GDM1 (cell line): ENCODE measurements at places on chromosomes 16 and 17.

- DNase-seq: no peak
Measured at GRCh38 chr16:86261379-86261778, 248.9 kb upstream of the FOXF1 start.

- no peak for DNase-seq
Measured at GRCh38 chr16:2981177-2981898, 1.1 kb upstream of the PKMYT1 start.

- no peak for DNase-seq
Measured at GRCh38 chr17:6495450-6496115, 51.3 kb downstream of the PIMREG start.

DNA sequence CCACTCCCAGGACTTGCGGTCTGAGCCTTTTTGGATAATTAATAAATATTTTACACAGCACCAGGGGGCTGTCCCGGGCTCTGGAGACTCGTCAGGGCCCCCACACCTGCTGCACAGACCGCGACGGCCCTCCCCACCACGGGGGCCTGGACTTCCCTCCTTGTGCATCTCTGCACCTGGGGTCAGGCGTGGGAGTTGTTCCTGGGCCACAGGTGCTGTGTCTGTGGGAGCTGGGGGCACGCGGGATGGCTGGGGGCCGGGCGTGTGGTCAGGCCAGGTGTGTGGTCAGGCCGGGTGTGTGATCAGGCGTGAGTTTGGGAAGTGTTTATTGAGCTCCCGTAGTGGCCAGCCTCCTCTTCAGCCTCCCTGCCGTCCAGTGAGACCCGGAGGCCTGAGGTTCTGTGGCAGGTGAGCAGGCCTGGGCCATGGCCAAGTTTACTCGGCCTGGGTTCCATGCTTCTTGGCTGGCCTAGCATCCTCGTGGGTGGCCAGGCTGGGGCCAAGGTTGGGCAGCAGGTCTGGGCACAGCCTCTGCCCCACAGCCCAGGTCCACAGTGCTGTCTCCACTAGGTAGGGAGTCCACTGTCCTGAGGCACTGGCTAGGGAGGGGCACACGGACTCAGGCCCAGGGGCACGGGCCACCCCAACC lies 1.9 kb upstream of the STUB1 start:
- DNase-seq: no peak

- DNase-seq: peak; percentile 9
Measured at GRCh38 chr16:3461151-3461550, 17.7 kb downstream of the NAA60 start.

GRCh38 chr16:51151961-51152663 lies 1.0 kb upstream of the SALL1 start:
- no peak for DNase-seq

DNA sequence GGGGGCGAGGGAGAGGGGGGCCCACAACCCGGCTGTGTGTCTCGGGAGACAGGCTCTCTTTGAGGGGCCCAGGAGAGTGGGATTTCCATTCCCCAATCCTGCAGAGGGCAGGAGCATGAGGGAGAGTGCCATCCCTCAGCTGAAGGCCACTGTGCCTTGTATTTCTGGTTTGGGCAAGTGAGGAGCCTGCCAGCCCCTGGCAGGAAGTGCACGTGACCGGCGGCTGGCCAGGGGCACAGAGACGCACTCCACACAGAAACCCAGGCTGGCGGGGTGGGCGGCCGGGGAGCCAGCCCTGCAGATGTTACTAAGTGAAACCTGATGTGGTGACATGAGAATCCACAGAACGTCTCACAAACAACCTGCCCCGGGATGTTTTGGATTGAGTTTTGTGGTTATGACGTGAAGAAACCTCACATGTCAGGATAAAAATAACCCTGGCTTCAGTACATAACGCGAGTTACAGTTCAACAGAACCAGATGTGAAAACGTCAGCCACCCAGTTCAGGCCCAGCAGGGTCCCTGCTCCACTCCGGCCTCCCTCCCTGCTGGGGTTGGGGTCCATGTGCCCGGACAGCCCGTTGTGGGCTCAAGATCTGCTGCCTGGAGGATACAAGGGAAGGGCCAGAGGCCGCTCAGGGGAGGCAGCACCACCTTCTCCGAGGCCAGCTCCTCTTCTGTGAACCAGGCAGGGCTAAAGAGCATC lies 51.7 kb upstream of the MTSS2 start:
- no peak for DNase-seq

GRCh38 chr16:9033125-9033830 lies 58.2 kb upstream of the HAPSTR1 start:
- DNase-seq: no peak

DNA sequence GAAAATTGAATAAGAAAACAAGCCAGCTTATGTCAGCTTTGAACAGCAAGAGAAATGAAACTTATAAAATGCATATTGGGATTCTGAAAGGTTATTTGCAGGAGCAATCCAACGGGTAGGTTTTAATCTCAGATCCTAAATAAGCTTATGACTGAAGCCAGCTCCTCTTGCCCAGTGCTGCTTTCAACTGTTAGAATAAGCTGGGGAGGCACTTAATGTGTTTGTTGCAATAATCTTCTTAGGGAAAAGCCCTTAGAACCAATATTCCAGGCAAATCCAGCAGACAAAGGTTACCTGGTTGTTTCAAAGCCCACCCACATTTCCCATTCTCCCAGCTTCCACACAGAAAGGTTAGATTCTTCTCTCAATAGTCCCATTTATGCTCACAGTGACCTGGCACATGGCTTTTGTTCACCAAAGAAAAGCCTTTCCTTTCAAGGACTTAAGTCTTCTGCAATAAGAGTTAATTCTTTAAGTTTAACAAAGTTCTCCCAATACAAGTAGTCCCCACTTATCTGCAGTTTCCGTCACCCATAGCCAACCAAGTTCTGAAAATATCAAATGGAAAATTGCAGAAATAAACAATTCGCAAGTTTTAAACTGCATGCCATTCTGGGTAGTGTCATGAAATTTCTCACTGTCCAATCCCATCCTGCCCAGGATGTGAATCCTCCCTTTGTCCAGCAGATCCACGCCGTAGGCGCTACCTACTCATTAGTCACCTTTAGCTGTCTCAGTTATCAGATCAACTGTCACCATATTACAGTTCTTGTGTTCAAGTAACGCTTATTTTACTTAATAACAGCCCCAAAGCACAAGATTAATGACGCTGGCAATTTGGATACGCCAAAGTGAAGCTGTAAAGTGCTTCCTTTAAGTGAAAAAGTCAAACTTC lies 5.9 kb downstream of the TEX2 start:
- DNase-seq: no peak

GRCh38 chr16:72394526-72394925 lies 222.6 kb upstream of the PMFBP1 start:
- DNase-seq: no peak

DNA sequence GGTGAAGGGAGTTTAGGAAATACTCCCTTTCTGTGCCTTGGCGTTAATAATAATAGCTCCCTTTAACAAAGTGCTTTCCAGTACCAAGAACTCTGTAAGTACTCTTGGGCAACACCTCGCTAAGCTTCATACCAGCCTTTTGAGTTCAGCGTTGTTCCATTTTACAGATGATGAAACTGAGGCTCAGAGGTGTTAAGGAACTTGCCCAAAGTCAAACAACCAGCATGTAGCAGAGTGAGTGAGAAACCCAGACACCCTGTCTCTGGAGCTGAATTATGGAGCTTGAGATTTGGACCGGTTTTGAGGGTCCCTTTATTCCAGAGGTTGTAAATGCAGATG lies 607 bp downstream of the KATNIP start:
- DNase-seq: no peak

GRCh38 chr17:50094243-50094752 lies 853 bp upstream of the PDK2 start:
- DNase-seq: peak; percentile 72

DNA sequence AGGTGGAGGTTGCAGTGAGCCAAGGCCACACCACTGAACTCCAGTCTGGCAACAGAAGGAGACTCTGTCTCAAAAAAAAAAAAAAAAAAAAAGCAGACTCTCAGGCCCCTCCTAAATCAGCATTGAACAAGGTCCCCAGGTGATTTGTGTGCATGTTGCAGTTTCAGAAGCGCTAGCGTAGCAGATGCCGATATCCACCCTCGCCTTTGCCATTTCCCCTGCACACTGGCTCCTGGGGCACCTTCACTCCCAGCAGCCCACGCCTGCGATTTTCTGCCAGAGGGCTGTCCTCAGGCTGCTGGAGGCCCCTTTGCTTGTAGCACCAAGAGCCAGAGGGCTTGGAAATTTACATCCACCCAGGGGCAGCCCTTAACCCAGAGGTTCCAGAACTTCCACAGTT lies 95.6 kb downstream of the WSCD1 start:
- DNase-seq: no peak

DNA sequence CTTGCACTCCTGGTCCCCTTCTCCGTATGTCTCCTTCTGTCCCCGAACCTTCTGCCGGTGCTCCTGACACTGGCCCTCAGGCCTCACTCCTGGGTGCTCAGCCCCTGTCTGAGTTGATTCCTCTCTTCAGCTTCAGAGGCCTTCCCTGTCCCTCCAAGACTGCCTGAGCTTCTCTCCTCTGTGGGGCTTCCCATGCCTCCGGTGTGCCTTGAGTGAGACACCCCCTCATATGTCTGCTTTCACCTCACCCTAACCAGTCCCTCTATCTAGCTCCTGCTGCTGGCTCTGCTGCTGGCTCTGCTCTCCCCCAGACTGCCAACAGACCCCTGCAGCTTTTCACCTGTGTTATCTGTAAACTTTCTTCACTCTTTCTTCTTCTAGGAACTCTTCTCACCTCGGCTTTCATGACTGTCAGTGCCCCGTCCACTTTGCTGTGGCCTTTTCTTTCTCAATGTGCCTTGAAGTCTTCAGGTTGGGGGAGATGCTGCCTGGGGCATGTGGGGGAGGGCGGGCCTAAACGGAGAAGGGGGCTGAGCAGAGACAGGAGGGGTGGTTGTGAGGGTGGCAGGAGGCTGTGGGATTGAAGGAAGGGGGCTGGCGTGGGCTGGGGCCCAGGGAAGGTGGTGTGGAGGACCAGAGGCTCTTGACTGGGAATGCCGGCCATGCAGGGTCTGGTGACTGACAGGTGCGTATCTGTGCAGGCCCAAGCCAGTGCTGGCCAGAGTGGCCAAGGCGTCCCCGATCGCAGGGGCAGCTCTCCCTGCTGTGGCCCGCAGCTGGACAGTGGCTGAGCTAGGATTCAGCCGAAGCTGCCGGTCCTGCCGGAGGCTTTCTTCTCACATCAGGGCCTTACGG lies 81.3 kb downstream of the METRNL start:
- DNase-seq: no peak

- DNase-seq: no peak
Measured at GRCh38 chr16:58375386-58375785, 16.9 kb upstream of the GINS3 start.

GRCh38 chr17:76921340-76922036 lies 53.3 kb downstream of the MGAT5B start:
- no peak for DNase-seq

GRCh38 chr16:79874391-79874790 lies 273.9 kb upstream of the MAF start:
- no peak for DNase-seq

- DNase-seq: no peak
Measured at GRCh38 chr17:45284176-45285140, 22.6 kb upstream of the SPATA32 start.

- peak; percentile 12 for DNase-seq
Measured at GRCh38 chr16:84952335-84953189, 58.8 kb downstream of the ZDHHC7 start.

DNA sequence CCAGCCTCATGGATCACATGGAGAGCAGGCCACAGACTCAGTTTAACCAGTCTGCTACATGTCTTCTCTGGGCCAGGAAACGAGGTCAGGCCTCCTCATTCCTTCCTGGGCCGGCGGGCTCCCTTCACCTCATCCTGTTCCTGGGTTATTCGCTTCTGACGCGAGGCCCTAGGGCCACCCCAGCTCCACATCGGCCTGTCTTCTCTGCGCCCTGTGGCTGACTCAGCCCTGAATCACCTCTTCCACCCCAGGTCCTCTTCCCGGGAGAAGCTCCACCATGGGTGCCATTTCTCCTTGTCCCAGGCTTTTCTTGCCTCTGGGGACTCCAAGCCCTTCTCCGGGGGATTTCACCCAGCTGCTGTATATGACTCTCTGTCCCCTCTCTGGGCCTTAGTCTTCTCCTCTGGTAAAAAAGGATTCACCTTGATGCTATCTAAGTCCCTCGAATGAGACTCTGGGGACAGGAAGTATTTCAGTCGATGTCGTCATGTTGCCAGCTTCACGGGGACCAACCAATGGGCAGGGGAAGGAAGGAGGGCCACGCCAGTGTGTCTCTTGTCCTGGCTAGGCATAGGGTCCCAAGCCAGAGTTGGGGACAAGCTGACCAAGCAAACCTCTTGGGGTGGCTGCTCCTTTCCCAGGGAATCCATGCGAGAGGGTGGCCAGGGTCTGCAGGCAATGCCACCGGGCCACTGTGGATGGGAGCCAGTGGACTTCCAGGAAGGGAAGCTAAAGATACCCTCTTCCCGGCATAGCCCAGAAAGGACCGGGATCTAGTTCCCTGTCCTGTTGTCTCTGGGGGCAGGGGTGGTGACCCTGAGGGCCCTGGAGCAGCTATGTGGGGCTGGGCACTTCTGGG lies 58.7 kb downstream of the SOCS3 start:
- no peak for DNase-seq

GRCh38 chr16:57607676-57608461 lies 20.6 kb upstream of the ADGRG1 start:
- DNase-seq: no peak

GRCh38 chr16:50523710-50524109 lies 24.5 kb upstream of the NKD1 start:
- DNase-seq: no peak

- DNase-seq: no peak
Measured at GRCh38 chr16:50183316-50183715, 30.2 kb downstream of the TENT4B start.

- DNase-seq: peak; percentile 67
Measured at GRCh38 chr17:50297407-50297865, 23.2 kb downstream of the TMEM92 start.

DNA sequence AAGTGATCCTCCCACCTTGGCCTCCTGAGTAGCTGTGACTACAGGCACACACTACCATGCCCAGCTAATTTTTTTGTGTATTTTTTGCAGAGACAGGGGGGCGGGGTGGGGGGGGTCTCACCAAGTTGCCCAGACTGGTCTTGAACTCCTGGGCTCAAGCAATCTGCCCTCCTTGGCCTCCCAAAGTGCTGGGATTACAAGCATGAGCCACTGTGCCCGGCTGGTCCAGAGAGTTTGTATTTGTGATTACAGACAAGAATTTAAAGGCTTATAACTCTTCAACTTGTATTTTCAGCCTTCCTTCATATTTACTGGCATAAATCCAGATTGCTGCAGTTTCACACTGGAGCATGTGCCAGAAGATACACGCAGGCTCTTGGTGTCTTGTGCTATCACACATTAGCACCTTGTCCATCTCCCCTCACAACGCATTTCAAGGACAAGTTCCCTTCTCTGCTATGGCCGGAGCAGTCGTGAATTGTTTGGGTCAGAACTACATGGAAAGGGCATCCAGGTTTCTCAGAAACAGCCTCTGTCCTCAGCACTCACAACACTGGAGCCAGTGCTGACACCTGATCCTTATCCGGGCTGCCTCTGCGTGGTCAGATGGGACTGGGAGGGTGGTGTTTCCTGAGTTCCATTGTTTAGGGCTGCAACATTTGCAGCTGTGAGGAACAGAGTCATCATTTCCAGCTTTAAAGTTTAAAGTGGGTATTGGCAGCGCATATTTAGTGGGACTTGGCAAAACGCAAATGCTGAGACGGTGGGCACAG lies 28.1 kb downstream of the WSCD1 start:
- no peak for DNase-seq

GRCh38 chr16:83856792-83857191 lies 42.1 kb upstream of the MLYCD start:
- no peak for DNase-seq

GRCh38 chr17:61366715-61367413 lies 32.8 kb upstream of the TBX2 start:
- DNase-seq: no peak

GRCh38 chr17:43552229-43552837 lies 6.2 kb upstream of the ETV4 start:
- DNase-seq: no peak
